Trophoblast cell (in vitro differentiated cells and primary cell): ENCODE measurements at places on chromosomes 6 and 20.

GRCh38 chr6:42366011-42366705 lies 85.6 kb downstream of the TRERF1 start:
- DNase-seq = no peak

DNA sequence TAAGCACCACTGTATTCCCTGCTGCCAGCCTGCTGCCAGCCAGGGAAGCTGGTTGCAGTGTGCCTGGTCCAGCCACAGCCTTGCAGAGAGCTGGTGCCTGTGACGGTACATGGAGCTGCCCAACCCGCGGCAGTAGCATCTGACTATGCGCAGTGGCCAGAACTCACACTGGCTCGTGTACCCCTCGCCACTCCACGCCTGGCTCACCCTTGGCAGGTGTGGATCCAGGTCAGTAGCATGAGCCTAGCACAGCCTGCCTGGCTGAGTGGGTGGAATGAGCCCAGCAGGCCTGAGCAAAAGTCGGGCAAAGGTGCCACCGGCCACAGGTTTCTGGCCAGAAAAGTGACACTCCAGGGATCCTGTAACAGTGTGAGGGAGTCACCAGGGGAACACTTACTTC lies 361.7 kb upstream of the MAP3K7 start:
- DNase-seq = no peak

DNA sequence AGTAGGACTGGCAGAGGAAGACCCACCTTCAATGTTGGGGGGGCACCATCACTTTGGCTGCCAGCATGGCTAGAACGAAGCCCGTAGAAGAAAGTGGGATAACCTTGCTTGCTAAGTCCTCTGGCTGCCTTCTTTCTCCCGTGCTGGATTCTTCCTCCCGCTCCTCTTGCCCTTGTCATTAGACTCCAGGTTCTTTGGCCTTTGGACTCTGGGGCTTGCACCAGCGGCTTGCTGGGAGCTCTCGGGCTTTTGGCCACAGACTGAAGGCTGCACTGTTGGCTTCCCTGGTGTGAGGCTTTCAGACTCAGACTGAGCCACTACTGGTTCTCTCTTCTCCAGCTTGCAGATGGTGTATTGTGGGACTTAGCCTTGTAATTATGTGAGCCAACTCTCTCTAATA lies 28.2 kb downstream of the GSTA2 start:
- DNase-seq = no peak

GRCh38 chr6:163504984-163505640 lies 90.6 kb downstream of the QKI start:
- DNase-seq = no peak

DNA sequence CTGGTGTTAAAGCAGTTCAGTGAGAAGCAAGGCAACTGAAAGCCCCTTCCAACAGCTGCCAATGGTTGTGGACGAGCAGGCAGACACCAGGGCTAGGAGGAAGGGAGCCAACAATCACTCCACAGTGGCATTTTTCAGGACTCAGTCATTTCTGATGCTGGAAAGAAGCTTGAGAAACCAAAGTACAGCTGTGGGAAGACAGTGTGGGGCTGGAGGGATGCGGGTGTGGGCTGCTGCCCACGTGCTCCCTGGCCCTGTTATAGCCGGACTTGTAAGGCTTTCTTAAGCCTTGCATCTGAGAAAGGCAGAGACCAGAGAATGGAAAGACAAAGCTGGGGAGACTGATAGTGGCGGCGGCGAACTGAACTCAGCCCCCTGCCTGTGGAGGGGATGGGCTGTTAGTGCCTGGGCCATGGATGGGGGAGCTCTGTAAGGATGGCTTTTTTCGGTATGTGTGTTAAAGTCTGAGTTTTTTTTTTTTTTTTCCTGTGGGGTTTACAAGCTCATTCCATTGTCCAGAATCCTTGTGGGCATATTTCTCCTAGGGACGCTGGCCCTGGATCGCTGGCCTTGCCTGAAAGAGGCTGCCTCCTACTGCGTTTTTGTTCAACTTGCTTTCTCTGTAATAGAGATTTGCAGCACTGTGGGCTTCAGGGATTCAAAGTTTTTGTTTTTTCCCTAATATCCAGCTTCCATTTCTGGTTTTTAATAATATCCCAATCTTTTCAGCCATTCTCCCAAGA lies 91.7 kb downstream of the GJA10 start:
- no peak for DNase-seq

DNA sequence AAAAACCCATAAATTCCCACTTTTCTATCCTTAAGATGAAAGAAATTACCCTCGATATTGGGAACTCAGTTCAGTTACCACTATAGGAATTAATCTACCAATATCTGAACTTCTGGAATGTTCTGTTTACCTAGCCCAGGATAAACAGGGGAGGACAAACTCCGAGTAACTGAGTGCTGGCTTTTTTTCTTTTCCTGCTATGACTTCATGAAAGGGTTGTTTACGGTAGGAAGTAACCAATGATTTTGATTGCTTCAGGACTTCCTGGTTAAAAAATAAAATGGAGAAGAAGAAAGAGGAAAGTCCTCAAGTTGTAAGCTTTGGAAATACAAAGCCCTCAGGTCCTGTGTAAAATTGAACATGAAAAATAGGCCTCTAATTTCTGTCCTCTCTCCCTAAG lies 167.7 kb downstream of the ZNF217 start:
- DNase-seq = no peak

DNA sequence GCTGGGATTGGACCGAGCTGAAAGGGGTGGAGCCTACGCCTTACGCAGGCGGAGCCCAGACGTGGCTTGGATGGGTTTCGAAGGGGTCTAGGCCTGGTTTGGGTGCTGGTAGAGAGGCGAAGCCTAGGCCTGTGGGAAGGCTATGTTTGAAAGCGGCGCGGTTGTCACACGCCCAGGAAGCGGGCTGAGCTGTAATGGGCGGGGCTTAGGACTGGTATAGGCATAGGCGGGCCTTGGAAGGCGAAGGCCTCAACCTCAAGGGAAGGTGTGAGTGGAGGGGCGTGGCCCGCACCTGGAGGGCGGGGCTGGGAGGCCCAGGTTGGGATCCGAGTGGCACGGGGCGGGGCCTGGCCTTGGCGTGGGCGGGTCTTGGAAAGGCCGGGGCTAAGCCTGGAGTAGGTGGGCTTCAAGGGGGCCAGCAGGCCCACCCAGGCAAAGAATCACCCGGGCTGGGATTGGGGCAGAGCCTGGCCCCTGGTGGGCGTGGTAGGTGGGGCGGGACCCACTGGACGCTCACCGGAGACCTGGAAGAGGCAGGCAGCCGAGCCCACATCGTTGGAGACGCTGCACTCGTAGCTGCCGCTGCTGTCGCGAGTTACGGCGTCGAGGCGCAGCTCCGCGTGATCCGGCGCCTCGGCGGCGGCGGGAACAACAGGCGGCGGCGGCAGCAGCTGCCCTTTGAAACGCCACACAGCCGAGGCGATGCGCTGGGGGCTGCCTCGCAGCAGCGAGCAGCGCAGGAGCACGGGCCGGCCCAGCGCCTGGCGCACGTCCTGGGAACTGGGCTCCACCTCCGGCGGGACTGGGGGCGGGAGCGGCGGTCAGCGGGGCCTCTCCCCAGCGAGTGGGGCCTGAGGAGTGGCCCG lies 49.0 kb downstream of the MDGA1 start:
- no peak for DNase-seq

- DNase-seq = peak; percentile 43
These were observed 212.3 kb downstream of the TFAP2A start for GRCh38 chr6:10202581-10202980.

- no peak for DNase-seq
These were observed 41.1 kb downstream of the STX7 start for GRCh38 chr6:132471787-132472186.

- no peak for DNase-seq
These were observed 10.8 kb downstream of the ADGRF4 start for GRCh38 chr6:47709160-47709559.

DNA sequence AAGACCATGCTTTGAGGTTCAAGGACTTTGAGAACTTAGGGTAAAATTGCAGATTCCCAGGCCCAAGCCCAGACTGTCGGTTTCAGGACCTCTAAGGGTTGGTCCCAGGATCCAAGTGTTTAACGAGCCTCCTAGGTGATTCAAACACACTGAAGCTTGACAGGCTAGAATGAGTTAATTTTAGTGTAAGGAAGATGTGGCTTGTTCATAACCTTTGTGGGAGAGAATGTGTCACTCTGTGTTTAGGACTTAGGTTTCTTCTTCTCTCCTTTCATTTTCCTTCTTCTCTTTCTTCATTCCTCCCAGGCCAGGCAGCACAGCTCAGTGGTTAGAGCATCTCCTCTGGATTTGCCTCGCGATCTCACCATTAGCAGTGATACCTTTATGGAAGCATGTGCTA lies 104.8 kb upstream of the KCNG1 start:
- no peak for DNase-seq
